ENCODE measurements at places on chromosomes 3 and 15. TPM values are rescaled to one million over a fixed set of nuclear protein-coding genes. Genes with fewer than 3 reads are reported as not detected.

DNA sequence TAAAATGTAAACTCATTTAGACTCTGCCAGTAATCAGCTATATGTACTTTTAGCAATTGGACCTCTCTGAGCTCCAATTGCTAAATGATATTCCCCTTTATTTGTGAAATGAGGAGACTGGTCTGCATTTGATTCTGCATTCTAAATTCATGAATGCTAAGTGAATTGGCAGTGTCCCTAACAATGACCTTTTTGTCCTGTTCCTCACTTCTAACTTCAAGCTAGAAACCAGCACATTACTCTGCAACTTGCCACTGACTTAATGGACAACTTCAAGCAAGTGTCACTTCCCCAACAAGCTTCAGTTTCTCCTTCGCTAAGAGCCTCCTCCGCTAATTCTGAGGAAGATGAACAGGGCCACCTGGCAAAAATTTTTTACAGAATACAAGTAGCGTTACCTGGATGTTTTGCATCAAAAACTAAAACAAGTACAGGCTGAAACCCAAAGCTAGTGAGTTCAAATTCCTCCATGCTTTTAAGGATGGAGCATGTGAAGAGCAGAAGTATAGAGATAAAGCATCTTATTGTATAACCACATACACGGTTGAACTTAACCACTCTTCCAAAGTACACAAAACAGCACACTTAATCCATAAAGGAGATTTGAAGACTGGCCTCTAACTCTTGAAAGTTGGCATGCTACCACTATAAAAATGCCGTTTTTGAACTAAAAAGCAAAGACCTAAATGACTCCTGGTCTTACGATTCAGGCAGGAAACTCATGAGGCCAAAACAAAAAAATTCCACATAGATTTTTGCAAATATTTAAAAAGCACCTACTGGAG lies 207.6 kb downstream of the MAGI1 start:
- no peak overlapping the region for H3K4me3 ChIP-seq
- H3K27ac ChIP-seq = no peak overlapping the region
- H3K4me1 ChIP-seq = peaks cover 26% of the 10 kb centered on the region
- H3K27me3 ChIP-seq = no peaks in the 10 kb centered on the region
- H3K36me3 ChIP-seq = no peaks in the 10 kb centered on the region

DNA sequence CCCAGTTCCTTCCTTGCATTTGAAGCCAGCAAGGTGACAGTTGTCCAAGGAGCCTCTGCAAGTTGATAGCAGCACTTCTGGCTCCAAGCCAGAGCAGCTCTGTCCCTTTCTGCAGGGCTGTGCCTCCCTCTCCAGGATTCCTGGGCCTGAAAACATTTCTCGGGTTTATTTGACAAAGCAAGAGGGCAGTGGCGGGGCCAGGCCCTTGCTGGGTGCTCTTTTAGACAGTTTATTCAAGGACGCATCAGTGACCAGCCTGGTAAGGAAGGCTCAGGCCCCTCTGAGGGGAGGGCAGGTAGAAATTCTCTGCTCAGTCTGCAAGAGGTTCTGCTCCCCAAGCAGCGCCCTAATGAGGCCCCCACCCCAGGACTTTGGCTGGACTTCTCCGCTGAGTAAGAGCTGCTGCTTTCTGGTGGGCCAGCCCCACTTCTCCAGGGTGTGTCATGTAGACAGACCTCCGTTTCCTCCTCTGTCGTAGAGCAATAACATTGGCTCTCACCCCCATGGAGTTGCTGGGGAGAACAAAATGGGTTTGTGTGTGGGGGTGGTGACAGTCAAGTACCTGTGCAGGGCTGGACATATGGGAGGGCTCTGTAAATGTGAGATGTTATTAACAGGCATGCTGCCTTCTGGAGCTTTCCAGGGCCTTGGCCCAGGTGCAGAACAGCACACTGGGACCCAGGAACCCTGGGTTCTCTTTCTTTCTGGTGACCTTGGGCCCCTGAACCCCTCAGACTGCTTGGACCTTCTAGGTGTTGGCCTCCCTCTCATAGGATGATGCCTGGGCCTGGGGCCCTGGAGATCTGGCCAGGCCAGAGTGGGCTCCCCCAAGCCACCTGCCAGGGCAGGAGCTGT lies 146.2 kb upstream of the TLE3 start:
- H3K36me3 ChIP-seq = no peaks in the 10 kb centered on the region
- DNase-seq = no peak
- no peaks in the 10 kb centered on the region for H3K27me3 ChIP-seq
- H3K4me3 ChIP-seq = no peak overlapping the region
- H3K4me1 ChIP-seq = peaks cover 51% of the 10 kb centered on the region

DNA sequence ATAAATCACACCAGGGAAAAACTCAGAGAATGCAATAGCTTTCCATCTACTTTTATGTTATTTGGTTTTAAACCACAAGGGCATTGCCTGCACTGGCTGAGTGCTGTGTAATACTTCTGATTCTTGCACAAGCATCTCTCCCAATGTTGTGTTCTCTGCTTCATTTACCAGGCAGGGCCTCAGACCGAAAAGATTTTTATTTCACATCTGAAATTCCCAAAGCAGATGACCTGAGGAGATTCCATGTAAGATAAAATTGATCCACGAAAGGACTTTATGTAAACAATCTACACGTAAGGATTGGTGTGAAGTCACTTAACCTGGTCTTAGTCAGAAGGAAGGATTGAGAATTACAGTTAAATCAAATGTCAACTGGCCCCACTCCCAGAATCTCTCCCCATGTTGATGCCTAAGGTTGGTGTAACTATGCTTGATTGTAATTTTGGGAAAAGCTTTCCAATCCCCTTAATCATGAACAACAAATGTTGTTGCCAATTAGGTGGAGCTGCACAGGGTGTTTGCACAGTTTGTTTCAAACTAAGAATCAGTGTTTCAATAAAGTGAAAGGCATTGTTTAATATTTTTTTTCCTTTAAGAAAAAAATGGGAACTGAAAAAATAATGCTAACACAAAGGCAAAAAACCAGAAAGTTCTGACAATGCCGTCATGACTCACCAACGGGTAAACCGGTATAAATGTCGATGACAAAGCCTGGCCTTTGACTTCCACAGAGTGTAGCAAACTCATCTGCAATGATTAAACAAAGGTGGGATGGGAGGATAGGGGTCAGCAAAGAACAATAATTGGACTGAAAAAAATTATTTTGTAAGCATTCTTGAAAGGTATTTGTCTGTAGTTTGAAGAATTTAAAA lies 128.6 kb downstream of the DUT start:
- H3K36me3 ChIP-seq = no peaks in the 10 kb centered on the region
- H3K27me3 ChIP-seq = no peaks in the 10 kb centered on the region
- H3K4me1 ChIP-seq = no peaks in the 10 kb centered on the region
- H3K4me3 ChIP-seq = no peak overlapping the region
- no peak for DNase-seq
- no peak overlapping the region for H3K27ac ChIP-seq

GRCh38 chr3:143309705-143310104 lies 190.1 kb downstream of the CHST2 start:
- H3K36me3 ChIP-seq = no peaks in the 10 kb centered on the region
- DNase-seq = no peak
- no peaks in the 10 kb centered on the region for H3K4me1 ChIP-seq
- no peak overlapping the region for H3K27ac ChIP-seq

DNA sequence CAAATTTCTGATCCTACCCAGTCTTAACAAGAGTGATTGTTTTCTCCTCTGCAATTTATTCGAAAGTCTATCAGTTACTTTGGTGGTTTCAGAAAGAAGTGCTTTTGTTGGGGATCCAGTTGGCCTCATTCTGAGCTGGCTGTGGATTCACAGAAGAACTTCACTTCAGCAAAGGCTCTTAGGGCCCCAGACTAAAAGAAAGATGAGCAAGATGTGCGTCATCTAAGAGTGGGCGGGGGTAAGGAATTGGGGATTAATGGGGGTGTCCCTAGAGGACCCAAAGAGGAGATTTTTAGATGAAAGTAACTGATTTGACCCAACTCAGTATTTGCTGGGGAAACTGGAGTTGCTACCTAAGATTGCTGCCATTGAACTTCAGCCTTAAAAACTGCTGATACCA lies 63.9 kb upstream of the TSEN2 start:
- peaks cover 85% of the 10 kb centered on the region for H3K36me3 ChIP-seq
- no peaks in the 10 kb centered on the region for H3K27me3 ChIP-seq
- H3K4me1 ChIP-seq = peaks cover 26% of the 10 kb centered on the region
- no peak for DNase-seq
- H3K27ac ChIP-seq = no peak overlapping the region

- no peak overlapping the region for H3K4me3 ChIP-seq
- H3K36me3 ChIP-seq = no peaks in the 10 kb centered on the region
- H3K27me3 ChIP-seq = no peaks in the 10 kb centered on the region
- H3K27ac ChIP-seq = no peak overlapping the region
These were observed 669.0 kb downstream of the FHIT start for GRCh38 chr3:60582288-60582687.

DNA sequence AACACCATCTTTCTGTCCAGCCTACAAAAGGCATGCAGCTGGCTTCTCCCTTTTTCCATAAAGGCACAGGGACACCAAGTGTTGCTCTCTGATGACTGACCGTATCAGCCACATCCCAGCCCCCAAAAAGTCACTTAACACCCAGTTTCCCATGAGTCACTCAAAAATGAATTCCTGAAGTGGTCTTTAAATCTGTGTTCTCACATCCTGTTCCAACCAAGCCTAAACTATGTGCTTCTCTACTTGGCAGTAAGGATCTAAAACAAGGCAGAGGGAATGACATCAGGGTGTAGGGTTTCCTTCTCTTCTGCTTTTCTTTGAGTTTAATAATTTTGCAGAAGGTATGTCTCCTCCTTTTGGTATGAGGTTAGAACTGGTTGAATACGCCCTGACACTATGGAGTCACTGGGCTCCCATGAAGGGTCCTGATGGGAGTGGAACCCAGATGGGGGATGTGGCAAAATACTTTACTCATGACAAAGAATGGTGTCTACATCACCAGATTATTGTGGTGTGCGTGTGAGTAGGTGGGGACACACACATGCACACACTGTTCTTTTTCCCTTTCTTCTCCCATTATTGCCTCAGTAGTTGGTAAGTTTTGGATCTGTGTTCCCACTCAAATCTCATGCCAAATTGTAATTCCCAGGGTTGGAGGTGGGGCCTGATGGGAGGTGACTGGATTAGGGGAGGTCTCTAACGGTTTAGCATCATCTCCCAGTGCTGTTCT lies 35.6 kb upstream of the CCK start:
- H3K4me3 ChIP-seq = no peak overlapping the region
- no peak for DNase-seq
- H3K4me1 ChIP-seq = no peaks in the 10 kb centered on the region
- H3K27me3 ChIP-seq = peaks cover 6% of the 10 kb centered on the region
- no peaks in the 10 kb centered on the region for H3K36me3 ChIP-seq

GRCh38 chr3:37216597-37217097 lies 42.3 kb upstream of the LRRFIP2 start:
- H3K36me3 ChIP-seq = no peaks in the 10 kb centered on the region
- no peak for DNase-seq
- no peaks in the 10 kb centered on the region for H3K27me3 ChIP-seq
- H3K4me1 ChIP-seq = peaks cover 13% of the 10 kb centered on the region

GRCh38 chr3:174869448-174869847 lies 10.3 kb downstream of the NAALADL2 start:
- DNase-seq = no peak

DNA sequence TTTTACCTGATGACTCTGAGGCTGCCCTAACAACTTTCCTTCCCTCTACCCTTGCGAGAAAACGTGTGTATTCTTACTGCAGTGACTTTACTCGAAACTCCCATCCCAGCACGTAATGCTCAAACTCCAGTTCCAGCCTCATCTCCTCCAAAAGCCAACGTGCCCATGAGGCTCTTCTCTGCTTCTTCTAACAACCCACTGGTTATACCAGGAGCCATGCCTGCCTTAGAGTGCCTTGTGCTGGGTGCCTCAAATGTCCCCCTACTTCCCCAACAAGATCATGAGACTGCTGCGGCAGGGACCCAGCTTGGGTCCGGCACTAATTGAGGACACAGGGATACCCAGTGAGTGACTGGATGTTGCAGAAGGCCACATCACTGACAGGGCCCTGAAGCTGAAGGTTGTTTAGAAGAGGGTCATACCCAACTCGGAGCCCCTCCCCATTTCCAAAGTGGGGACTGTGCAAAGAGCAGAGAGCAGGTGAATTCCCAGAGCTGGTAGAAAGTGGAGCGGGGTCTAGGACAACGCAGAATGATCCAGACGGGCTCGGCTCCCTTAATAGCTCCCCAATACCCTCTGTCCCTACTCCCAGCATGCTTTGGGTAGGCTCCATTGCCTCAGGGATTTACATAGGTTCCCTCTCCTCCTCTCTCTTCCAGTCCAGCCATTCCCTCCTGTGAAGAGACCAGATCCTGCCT lies 71.4 kb downstream of the BDH1 start:
- no peaks in the 10 kb centered on the region for H3K27me3 ChIP-seq
- H3K27ac ChIP-seq = no peak overlapping the region
- no peaks in the 10 kb centered on the region for H3K36me3 ChIP-seq
- DNase-seq = no peak
- no peak overlapping the region for H3K4me3 ChIP-seq
- peaks cover 63% of the 10 kb centered on the region for H3K4me1 ChIP-seq

GRCh38 chr3:23518441-23518840 lies 287.3 kb upstream of the UBE2E1 start:
- H3K27me3 ChIP-seq = no peaks in the 10 kb centered on the region
- no peak for DNase-seq
- H3K27ac ChIP-seq = no peak overlapping the region
- no peaks in the 10 kb centered on the region for H3K4me1 ChIP-seq
- H3K36me3 ChIP-seq = no peaks in the 10 kb centered on the region

- no peak overlapping the region for H3K4me3 ChIP-seq
- H3K27me3 ChIP-seq = no peaks in the 10 kb centered on the region
- no peaks in the 10 kb centered on the region for H3K36me3 ChIP-seq
- peaks cover 89% of the 10 kb centered on the region for H3K4me1 ChIP-seq
These were observed 84.8 kb downstream of the PPCDC start for GRCh38 chr15:75107908-75108838.

DNA sequence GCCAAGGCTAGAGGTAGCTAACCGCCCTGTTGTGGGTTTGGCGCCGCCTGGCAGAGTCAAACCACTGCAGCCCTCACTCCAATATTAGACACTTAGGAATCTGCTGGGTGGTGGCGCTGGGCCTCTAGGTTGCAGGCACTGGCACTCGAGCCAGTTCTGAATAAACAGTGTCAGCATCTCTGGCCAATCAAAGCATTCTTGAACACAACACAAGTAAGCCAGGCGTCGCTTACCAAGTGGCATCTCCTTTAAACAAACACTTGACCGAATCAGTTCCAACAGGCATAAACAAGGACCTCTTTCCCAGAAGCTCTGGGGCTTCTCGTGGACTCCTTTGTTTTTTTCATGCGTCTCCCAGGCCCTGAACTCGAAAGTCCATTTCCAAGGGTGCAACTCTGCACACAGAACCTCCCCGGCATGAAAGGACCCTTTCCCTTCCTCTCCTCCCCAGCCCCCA lies 82.3 kb downstream of the LRIG1 start:
- H3K27ac ChIP-seq = no peak overlapping the region
- H3K4me1 ChIP-seq = no peaks in the 10 kb centered on the region
- H3K36me3 ChIP-seq = no peaks in the 10 kb centered on the region

GRCh38 chr3:14767245-14768051 lies 51.3 kb upstream of the FGD5 start:
- H3K27ac ChIP-seq = no peak overlapping the region
- H3K4me1 ChIP-seq = no peaks in the 10 kb centered on the region
- no peak for DNase-seq
- H3K4me3 ChIP-seq = no peak overlapping the region
- H3K36me3 ChIP-seq = no peaks in the 10 kb centered on the region

GRCh38 chr3:134749802-134750553 lies 45.1 kb upstream of the EPHB1 start:
- no peak overlapping the region for H3K4me3 ChIP-seq
- DNase-seq = no peak
- H3K27me3 ChIP-seq = peaks cover 23% of the 10 kb centered on the region
- H3K36me3 ChIP-seq = no peaks in the 10 kb centered on the region
- H3K27ac ChIP-seq = no peak overlapping the region

PRR20G gene
- total RNA-seq = not detected

TUSC7 gene
- total RNA-seq = not detected

MESP2 gene
- 1.3 TPM for total RNA-seq

Data from PC-9 (cell line).